Ovary (tissue), 10 donors: ENCODE measurements at places on chromosomes 1 and 21.

- no peak for DNase-seq
These were observed 43.9 kb downstream of the WNT9A start for GRCh38 chr1:227903614-227904501.

DNA sequence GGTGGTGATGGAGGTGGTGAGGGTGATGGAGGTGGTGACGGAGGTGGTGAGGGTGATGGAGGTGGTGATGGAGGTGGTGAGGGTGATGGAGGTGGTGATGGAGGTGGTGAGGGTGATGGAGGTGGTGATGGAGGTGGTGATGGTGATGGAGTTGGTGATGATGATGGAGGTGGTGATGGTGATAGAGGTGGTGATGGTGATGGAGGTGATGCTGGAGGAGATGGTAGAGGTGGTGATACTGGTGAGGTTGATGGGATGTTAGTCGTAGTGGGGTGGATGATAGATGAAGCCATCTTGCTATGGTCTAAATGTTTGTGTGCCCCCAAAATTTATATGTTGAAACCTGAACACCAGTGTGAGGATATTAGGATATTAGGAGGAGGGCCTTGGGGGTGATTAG lies 25.3 kb upstream of the IFNLR1 start:
- DNase-seq, result no peak

- no peak for DNase-seq
These were observed 3.6 kb downstream of the NUP210L start for GRCh38 chr1:154151311-154151710.

- DNase-seq, result no peak
These were observed 3.9 kb downstream of the S100A9 start for GRCh38 chr1:153361480-153362109.
